NCI-H2029 (cell line): ENCODE measurements at places on chromosomes 3 and 15.

GRCh38 chr3:72163809-72164634 is 379.1 kb upstream of the PROK2 start:
- no peak for DNase-seq

GRCh38 chr3:159165961-159166360 is 364.1 kb downstream of the MFSD1 start:
- DNase-seq, result no peak

GRCh38 chr15:99997112-99997651 is 263.9 kb upstream of the LYSMD4 start:
- DNase-seq, result no peak

DNA sequence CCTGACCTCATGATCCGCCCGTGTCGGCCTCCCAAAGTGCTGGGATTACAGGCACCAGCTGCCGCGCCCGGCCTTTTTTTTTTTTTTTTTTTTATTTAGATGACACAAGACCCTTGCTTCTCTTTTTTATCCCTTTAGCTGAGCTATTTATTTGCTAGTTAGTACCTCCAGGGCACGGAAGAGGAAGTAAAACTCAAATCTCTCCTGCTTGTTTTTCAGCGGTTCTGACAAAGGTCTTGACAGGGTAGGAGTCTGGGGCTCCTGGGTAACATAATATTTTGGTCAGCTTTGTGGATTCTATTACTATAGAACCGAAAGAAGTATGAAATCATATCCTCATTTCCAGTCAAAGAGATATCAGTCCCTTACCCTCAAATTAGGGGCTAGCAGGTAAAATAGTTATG is 44.0 kb upstream of the ETV5 start:
- no peak for DNase-seq

GRCh38 chr3:113952921-113953320 is 5.1 kb downstream of the ZDHHC23 start:
- DNase-seq, result no peak

DNA sequence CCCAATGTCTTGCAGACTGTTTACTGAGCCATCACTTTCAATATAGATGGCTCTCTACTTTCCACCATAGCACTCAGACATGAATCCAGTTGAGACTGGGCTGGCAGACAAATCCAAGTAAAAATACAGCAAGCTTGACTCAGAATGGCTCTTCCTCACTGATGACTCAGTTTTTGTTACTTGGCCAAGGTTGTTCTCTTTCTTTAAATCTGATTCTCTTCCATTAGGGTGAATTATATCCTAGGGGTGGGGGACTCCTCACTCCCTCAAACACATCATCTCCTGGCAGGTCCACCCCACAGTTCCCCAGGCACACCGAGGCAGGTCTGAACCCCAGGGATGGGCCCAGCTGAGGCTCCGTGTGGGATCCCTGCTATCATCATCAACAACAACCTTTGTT is 157.9 kb downstream of the MEX3B start:
- no peak for DNase-seq

GRCh38 chr3:13004376-13004775 is 68.9 kb downstream of the IQSEC1 start:
- no peak for DNase-seq

GRCh38 chr3:43286841-43287499 is 630 bp downstream of the SNRK start:
- DNase-seq, result no peak

DNA sequence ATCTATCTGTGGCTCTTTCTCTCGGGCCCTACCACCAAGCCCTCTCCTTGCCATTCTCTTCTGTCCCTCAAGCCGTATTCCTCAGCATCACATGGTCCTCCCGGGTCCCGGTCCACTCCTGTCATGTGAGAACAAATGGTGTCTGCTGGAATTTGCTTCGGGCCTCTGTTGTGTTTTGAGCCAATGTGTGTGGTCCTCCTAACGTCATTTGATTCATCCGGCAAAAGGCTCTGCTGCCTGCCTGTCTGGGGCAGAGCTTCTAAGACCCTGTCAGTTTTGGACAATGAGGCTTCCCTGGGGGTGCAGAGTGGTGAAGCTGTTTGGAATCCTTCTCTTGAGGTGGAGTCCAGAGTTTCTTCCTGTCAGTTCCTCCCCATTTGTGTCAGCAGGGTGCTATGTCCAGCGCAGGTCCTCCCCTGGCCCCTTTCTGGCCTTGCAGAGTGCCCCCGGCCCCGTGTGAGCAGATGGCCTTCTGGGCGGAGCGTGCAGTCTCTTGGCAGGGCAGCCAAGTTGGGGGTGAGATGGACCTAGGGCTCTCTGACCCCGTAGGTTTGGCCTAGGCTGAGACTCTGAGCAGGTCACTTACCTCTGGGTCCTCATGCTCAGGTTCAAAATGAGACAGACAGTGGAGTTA is 93.6 kb downstream of the APBA2 start:
- no peak for DNase-seq

DNA sequence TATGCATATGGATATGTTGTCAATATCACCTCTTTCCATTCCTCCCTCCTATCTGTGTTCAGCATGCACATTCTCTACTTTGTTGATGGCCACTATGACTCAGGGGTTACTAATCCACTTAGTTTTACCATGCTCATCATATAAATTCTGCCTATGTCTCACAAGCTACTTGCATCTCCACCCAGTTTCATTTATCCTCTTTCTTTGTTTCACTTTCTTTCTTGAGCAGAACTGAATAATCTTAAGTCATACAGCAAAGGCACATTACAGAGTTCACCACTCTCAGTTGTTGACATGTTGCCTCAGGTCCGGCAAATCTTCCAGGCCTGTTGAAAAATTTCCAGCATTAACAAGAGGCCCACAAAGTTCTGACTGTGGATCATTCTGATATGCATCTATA is 71.5 kb downstream of the SSR3 start:
- no peak for DNase-seq

- no peak for DNase-seq
Observed at GRCh38 chr3:11037976-11038375, 45.4 kb downstream of the SLC6A1 start.

DNA sequence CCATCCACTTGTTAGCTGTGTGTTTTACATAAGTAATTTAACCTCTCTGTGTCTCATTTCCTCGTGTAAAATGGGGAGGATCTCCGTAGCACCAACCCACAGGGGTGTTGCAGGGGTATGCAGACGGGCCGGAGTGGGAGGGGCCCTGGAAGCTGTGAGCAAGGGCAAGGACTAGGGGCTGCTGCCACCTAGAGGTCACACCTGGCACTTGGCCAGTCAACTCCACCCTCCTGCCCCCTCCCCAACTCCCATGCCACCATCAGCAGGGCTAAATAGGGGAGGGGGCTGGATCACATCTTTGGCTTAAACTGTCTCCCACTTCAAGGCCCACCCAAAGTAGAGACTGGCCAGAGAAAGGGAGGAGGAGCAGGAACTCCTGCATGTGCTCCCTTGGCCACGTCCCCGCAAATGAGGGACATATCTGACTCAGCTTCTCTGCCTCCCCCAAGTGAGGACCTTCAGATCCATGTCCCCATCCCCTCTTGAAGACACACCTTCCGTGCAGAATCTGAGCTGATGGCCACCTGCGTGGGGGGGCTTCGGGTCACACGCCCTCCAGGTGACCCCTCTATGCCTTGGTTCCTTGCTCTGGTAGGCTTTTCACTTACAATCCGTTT is 2.6 kb downstream of the CCDC9B start:
- DNase-seq, result peak; percentile 48

DNA sequence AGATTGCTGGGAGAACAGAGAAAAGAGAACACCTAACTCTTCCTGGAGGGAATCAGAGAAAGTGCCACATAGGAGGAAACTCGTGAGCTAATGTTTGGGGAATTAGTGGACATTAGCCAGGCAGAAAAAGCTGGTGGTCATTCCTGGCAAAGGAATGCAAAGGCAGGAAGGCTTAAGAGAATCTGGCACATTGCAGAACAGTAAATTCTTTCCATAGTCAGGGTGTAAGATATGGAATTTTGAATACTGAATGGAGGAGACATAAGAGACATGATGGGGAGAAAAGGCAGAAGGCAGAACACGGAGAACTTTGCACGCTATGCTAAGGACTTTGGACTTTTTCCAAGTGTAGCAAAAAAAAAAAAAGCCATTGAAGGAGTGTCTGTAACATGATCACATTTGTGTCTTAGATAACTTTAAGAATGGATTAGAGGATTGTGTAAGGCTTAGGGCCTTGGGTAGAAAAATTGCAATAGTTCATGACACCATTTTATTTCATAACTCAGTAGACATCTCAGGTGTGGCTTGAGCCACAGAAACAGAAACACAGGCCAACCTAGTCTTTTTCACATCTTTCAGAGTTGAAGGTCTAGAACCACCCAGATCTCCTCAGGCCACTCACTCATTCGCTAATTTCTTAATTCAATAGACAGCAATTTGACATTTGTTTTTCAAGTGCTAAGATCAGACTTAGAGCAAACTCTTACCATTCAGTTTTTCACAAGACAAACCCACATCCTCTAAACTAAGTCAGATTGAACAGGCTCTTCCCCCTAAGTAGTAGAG is 31.2 kb upstream of the CCDC80 start:
- no peak for DNase-seq

DNA sequence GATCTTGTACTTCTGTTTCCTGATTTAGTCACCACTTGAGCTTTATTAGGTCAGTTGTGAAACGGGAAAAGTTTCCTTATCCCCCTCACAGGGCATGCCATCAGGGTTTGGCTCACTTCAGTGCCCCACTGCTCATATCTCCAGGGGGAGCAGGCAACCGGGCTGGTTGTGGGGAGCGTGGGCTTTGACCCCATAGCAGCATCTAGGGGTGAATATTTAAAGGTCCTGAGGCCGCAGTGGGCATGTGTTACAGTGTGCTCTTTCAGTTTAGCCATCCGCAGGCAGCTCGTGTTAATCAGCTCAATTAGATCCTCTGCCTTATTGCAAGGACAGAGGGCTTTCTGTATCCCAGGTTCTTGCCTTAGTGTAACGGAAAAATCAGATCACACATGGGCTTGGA is 71.9 kb downstream of the MRPL46 start:
- DNase-seq, result no peak

DNA sequence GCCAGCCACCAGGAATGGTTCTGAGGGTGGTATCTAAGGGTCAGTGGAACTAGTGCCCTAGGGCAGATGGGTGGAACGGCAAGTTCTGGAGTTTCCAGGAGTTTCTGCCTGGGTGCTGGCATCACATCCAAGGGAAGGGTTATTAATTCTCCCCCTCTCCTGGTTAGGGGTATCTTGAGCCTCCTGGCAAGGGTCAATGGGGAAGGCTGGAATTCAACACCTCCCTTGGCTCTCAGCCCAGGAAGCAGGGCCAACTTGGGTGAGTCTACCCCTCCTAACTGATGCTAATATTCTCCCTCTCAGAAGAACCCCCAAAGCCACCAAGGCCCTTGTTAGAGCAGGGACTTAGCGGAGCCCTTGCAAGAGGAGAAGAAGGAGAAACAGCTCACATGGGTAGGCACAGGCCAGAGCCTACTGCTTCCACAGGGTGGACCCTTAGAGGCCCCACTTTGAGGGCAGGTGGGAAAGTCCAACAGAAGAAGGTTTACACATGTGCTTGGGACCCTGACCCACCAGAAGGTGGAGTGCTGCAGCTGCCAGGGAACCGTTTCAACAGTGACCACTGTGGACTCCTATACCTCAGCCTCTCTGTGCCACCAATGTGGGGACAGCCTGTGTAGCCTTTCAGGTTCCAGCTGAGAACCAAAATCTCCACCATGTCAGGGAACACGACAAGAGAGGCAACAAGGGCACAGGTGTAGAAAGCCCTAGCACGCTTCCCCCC is 3.3 kb downstream of the TMEM115 start:
- DNase-seq, result no peak

DNA sequence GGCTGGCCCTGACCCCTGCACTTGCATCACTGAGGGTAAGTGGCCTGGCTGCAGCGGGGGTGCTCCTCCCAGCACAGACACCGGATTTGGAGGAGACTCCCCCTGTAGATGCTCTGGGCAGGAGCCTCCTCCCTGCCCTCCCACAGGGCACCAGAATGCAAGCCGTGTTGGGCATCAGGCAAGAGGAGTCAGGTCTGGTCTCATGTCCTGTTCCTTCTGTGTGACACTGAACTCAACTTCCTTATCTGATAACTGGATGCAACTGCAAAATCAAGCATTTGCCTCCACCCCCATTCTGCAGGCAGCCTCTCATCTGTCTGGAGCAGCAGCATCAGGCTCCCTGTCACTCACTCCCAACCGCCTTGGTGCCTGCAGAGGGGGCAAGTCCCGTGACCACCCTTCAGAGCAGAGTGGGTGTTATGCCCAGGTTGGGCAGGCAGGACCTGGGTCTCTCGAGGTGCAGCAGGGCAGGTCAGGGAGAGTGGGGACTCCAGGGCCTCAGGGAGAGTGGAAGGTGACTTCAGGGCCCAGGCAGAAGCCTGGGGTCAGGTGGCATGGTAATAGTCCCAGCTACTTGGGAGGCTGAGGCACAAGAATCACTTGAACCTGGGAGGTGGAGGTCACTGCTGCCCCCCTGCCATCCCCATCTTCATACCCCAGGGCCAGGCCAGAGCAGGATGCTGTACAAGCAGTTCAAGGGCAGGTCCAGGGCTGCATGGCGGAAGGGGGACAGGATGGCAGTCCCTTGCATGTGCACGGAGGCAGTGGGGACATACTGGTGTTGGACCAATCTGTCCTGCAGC is 10.5 kb upstream of the RPL29 start:
- DNase-seq, result no peak

- no peak for DNase-seq
Observed at GRCh38 chr15:67824976-67825880, at the start of gene SKOR1. Gene SKOR1, plus strand, starts transcription at chr15:67825509. Its CDS starts 94 bp downstream, at chr15:67825603.

- DNase-seq, result no peak
Observed at GRCh38 chr3:177352424-177352823, 155.1 kb upstream of the TBL1XR1 start.

DNA sequence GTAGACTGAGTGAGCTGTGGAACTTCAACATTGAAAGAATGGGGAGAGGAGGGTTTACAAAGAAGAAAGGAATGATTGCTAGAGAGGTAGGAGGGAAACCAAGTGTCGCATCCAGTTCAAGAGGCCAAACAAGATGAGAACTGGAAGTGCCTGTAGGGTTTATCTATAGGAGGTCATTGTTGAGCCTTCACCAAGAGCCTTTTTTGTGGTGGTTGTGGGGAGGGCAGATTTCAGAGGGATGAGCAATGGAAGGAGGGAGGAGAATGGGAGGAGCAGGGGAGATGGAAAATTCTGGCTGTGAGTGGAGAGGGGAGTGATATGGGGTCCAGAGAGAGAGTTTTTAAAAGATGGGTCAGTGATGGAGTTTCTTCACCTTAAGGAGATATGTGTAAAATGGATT is 8.5 kb downstream of the PDIA5 start:
- no peak for DNase-seq

DNA sequence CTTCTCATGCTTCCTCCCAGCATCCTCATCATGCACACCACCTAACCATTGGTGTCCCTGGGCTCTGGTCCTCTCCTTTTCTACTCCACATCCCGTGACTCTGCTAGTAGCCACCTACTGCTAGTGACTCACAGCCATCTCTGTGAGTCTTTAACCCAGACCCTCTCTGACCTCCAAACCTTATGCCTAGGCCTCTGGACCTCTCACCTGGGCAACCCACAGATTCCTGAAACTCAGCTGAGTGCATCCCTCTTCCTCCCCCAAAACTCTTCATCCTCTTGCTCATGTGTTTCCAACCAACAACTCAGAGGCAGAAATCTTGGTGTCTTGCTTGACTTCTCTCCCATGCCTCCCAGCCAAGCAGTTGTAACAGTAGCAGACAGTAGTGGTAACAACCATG is 20.0 kb upstream of the SLCO2A1 start:
- DNase-seq, result no peak

- no peak for DNase-seq
Observed at GRCh38 chr15:92112711-92113110, 259.2 kb downstream of the SLCO3A1 start.
